ENCODE measurements at places on chromosomes 2 and 18.

GRCh38 chr2:235740821-235741220 is 247.0 kb downstream of the AGAP1 start:
- DNase-seq = no peak

GRCh38 chr2:120398996-120399888 is 53.3 kb downstream of the INHBB start:
- DNase-seq = no peak

DNA sequence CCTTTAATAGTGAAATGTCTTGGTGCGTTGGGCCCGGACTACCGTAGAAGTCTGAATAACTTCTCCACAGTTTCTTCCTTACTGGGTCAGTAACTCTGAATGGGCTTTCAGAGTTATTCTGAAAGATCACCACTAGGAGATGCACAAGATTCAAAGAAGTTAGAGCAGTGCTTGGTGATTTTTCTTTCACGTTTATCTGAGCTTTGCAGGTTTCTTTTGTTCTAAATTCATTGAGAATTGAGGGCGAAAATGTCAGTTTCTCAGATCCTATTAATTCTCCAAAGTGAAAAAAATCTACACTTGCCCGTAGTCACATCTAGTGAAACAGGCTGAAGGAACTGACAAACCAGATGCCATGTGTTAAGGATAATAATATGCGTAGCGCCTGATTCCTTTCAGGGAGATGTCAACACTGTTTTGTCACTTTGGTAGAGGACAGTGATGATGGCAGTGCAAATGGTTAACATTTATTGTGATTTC is 70.1 kb downstream of the QPCT start:
- DNase-seq = peak; percentile 85

DNA sequence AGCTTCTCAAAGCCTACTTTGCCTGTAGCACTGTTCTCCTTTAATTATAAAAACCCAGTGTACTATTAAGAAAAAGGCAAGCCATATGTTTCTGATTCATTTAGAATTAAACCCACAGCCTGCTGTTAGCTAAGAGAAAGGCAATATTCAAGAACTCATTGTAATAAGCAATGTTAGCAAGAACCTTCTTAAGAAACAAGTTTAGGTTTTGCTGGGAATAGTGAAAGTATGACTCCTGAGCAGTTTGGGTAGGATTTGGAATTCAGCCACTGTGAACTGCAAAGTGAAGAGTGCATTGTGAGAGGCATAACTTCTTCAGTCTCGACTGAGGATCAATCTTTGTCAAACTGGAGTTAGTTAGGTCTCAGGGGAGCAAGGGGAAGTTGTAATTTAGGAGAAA is 206.5 kb upstream of the NT5C1B start:
- DNase-seq = peak; percentile 49

GRCh38 chr2:237819231-237819630 is 20.7 kb downstream of the RBM44 start:
- peak; percentile 16 for DNase-seq

GRCh38 chr2:112433932-112434730 is 686 bp upstream of the RGPD8 start:
- DNase-seq = no peak

- peak; percentile 66 for DNase-seq
Measured at GRCh38 chr2:173354582-173355131, at the start of gene CDCA7. CDCA7 (plus strand) TSS chr2:173354872; CDS start chr2:173354964, 92 bp downstream.

- DNase-seq = no peak
Measured at GRCh38 chr2:20583425-20583881, 67.4 kb downstream of the HS1BP3 start.
